ENCODE measurements at places on chromosomes 11 and 22. TPM values are rescaled to one million over a fixed set of nuclear protein-coding genes. Genes with fewer than 3 reads are reported as not detected.
A peak's percentile ranks its signal among the peaks of the same experiment; 100 is the strongest.

PCNX3 gene
- 33.0 TPM for total RNA-seq

BEST1 gene
- total RNA-seq: 27.4 TPM

DNA sequence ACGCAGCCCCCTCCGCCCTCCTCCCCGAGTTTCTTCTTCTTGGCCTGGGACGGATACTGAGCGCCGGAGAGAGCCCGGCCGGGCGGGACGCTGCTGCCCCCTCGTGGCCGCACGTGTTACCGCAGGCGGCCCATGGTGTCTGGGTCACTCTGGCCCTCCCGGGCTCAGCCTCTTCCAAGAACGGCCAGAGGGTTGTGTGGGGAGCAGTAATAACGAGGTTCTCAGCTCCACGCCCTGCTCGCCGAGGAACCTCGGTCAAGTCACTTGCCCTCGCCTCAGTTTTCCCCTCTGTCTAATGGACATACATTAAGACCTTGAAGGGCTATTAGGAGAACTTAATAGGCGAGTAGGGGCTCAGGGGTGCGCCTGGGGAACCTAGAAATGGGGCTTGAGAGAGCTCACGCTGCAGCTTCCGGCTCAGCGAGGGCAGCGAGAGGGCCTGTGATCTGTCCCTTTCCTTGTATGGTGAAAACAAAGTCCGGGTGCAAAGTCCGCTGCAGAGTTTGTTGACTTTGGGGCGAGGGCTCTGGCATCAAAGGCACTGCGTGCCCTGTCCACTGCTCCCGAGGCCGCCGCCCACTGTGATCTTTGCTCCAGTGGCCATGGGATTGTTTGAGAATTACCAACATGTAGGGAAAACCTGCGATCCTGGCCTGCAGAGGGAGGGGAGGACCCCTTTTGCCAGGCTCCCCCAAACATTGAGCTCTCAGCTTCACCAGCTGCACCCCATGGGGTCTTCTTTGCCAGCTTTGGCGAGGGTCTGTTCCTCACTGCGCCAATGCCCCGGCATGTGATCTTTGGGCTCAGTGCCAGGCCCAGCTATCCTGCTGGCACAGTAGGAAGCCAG, 14.4 kb upstream of the LRP5 start:
- peak; percentile 87 for DNase-seq

GRCh38 chr11:60183591-60184205, 815 bp upstream of the MS4A6A start:
- no peak for DNase-seq

- no peak for DNase-seq
Observed at GRCh38 chr11:116427903-116428637, 344.7 kb downstream of the BUD13 start.

DNA sequence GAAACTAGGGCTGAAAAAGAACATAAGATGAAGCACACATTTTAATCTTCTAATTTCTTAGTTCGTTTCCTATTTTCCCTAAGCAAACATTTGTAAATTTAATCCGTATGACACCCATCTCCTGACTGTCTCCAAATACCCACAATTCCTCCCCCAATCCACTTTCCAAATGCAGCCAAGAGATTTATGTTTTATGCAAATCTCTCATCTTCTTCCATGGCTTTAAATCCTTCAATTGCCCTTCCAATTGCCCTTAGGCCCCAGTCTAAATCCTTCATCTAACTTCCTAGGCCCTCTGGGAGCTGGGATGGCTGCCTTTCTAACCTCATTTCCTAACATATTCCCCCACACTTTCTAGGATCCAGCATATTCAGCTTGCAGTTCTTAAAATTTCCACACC, 18.0 kb upstream of the POU2AF1 start:
- DNase-seq: no peak

All from stomach (tissue), 19 donors.